ENCODE measurements at places on chromosomes 7 and 10. TPM values are rescaled to one million over a fixed set of nuclear protein-coding genes. Genes with fewer than 3 reads are reported as not detected.

CALML5 gene
- not detected for total RNA-seq

SVOPL gene
- not detected for total RNA-seq

FAM25A gene
- not detected for total RNA-seq

EMX2 gene
- total RNA-seq: not detected

CLDN3 gene
- not detected for total RNA-seq

AKR1C8 gene
- total RNA-seq: not detected

SORBS1 gene
- 1.5 TPM for total RNA-seq

PAX4 gene
- not detected for total RNA-seq

TUBB8 gene
- under 0.01 TPM for total RNA-seq

GJC3 gene
- total RNA-seq: under 0.01 TPM

NYAP1 gene
- 0.14 TPM for total RNA-seq

SUMF2 gene
- total RNA-seq: 245 TPM

ZNF503 gene
- 4.7 TPM for total RNA-seq

AKR1D1 gene
- not detected for total RNA-seq

RAMP3 gene
- total RNA-seq: not detected
